ENCODE measurements at places on chromosomes 5 and 9.

GRCh38 chr5:141816598-141817399 lies 61.4 kb downstream of the PCDH1 start:
- DNase-seq = no peak

GRCh38 chr5:44046619-44047364 lies 342.4 kb downstream of the FGF10 start:
- no peak for DNase-seq

DNA sequence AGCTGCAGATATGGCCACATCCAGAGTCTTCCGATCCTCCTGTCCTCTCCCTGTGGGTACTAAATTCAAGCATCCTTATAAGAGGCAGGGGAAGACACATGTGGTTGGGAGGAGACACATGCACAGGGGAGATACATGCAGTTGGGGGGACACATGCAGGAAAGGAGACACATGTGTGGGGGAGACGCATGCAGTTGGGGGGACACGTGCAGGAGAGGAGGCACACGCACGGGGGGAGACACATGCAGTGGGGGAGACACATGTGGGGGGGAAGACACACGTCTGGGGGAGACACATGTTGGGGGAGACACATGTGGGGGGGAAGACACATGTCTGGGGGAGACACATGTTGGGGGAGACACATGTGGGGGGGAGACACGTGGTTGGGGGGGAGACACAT lies 21.2 kb upstream of the OLFM1 start:
- no peak for DNase-seq

DNA sequence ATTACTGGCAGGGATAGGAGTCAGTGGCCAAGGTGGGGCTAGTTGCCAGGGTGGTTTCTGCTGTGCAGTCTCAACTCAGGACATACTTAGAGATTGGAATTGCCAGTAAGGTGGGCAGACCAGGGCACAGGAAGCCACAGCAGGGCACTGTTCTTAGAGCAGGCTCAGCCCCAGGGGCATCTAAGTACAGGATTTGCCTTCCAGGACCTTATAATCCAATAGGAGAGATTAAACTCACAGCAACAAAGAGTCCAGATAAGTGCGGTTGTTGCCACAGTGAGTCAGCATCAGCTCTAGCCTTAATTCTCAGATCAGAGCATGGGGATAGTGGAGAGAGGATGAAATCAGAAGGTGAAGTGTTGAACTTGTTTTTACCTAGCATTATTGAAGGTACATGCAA lies 265.8 kb upstream of the TRPC7 start:
- no peak for DNase-seq

GRCh38 chr5:94890907-94891306 lies 272.4 kb downstream of the SLF1 start:
- no peak for DNase-seq

DNA sequence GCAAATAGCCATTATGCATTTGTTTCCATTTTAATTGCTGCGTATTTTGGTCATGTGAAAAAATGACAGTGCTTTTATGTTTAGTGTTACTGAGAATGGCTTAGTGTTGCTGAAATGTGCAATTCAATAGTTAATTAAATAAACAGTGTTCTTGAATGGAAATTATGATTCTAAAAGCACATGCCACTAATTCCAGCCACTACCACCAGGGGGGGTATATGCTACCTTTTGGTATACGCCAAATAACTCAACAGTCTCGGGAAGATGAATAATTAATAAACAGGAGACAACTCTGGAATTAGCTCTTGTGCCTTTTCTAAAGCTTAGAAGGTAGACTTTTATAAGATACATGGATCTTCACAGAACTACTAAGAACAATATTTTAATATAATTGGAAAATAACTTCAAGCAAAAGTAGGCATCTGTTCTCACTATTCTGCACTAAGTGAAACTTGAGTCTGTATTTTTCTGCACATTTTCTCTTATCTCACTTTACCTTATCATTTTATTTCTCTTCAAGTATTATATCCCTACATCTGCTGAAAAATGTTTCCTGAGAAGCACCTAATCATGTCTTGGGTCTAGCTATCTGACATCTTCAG lies 83.5 kb upstream of the MINAR2 start:
- peak; percentile 5 for DNase-seq

GRCh38 chr9:86093788-86094555 lies 5.4 kb downstream of the GOLM1 start:
- no peak for DNase-seq

DNA sequence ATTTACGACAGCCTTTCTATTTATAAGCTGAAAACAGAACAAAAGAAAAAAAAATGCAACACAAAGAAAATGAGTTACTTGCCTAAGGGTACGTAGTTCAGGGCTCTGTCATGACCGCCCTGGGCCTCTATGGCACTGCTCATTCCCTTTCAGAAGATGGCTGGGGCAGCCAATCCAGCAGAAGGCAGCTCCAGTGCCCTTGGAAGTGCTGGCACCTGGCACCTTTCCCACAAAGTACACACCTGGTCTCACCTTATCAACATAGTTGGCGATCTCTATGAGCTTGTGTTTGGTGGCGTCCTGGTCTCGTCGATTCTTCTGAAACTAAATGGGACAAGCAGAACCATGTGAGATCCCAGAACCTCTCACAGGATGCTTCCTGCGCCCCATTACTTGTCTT lies 53.2 kb downstream of the NIPAL4 start:
- no peak for DNase-seq

DNA sequence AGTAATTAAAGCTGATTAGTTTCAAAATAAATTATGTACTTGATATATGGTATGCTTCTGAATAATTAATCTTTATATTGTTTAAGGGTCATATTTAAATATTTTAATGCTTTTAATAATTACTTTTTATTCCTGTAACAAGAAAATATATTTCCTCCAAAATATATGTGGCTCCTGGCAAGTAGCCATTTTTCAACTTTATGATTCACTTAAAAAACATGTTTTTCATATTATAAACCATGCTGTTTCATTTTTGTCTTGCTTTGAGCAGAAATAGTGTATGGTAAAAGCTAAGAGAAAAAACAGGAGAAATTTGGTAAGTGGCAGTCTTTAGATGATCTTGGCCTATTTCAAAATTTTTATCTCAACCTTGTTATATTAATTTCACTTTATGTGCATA lies 14.6 kb downstream of the SPATA9 start:
- no peak for DNase-seq

DNA sequence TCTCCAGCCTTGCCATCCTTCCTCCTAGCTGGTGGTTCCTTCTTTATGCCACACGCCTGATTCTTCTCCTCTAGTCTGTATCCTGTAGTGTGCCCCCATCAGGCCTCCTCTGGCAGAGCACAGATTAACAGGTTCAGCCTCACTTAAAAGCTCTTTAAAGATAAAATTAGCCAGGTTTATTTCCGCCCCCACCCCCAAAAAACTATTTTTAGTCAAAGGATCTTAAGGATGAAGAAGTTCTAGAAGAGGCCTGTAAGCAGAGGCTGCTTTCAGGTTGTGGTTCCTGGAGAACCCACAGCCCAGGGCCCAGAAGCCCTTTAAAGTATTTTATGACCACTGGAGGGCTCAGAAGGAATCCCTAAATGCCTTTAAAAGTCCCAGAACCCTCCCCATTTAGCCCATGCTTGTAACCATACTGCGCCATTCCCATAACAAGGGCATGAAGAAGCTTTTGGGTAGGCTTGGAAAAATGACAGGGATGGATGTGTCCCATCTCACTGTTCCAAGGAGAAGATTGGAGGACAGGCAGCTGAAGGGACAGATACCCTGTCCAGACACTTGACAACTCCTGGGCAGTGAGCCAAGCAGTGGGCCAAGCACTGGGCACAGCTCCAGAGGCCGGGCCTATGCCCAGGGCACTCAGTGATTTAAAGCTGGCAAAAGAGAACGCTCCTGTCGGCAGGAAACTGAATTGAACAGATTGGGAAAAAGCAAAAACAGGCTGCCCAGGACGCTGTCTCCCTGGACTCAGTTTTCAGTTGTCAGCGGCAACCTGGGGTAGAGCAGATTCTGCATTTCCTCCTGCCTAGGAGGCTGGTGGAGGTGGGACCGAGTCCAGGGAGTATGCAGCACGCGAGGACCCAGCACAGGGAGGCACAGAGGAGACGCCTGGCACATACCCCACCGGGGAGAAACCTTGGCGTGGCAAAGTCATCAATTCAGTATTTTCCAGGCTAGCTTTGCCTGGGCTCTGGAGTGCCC lies 106.3 kb upstream of the SSBP2 start:
- no peak for DNase-seq

GRCh38 chr5:56432321-56432720 lies 199.2 kb upstream of the ANKRD55 start:
- DNase-seq = no peak

- no peak for DNase-seq
Observed at GRCh38 chr5:180689775-180690174, 40.4 kb upstream of the FLT4 start.

- DNase-seq = no peak
Observed at GRCh38 chr5:40841068-40841805, at the start of gene CARD6. TSS of gene CARD6 (plus strand) at chr5:40841367. CDS start at chr5:40841383, 16 bp downstream.

DNA sequence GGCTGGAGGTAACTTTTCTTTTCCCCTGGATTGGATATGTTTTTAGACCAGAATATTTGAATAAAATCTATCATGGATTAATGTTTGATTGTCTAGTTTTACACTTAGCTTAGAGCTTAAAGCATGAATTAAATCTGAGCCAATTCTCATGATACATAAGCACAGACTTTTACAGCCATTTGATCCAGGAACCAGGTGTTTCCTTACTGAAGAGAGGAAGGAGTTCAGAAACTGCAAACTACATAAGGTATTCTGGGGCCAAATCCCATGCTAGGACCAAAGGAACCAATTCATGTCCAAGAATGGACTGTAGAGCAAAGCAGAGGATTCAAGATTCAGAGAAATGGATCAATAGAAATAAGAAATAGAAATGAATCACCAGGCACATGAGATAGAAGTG lies 360.4 kb upstream of the ZNF608 start:
- DNase-seq = no peak

DNA sequence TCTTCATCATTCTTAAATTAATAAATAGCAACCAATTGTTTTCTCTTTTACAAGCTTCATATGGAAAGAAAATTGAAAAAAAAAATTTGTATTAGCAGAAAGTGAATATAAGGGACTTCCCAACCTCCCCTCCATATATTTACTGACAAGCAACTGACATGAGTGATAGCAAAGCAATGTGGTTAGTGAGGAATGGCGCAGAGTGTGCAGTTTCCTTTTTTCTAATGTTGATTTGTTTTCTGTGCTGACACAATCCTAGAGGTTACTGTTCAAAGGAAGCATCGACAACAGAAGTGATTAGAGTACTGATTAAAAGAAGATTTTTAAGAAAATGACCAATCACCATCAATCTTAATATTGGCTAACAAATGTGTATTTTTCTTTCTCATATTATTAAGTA lies 1.7 kb upstream of the PTGER4 start:
- DNase-seq = no peak

DNA sequence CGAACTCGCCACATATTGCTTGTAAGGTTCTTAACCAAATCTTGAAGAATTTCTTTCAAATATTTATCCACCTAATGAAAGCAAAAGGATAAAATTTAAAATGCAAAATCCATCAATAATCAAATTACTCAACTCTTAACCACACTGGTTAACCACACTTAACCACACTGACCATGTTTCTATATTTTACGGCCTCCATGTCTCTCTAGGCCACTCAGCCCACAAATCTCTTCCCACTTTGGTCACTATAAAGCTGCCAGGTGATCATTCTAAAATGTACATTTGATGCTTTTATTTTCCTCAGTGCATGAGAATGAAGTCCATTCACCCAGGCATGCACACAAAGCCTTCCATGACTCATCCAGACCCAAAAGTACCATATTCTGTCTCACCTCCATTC lies 56.4 kb upstream of the OR2K2 start:
- no peak for DNase-seq

DNA sequence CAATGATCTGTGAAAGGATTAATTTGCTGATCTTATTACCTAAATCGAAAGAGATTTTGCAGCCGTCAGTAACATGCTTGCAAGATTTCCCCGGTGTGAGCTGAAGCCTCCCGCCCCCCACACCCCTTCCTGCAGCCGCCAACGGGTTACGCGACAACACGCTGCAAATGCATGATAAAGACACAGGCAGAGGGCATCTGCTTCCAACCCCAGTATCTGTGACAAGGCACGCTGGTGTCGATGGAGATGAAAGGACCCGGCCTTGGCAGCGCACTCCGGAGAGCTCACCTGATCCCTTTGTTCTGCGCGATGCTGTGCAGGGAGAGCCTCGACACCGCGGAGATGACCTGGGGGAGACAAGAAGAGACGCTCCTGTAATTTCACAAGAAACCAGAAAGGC lies 122.9 kb upstream of the SARDH start:
- no peak for DNase-seq

DNA sequence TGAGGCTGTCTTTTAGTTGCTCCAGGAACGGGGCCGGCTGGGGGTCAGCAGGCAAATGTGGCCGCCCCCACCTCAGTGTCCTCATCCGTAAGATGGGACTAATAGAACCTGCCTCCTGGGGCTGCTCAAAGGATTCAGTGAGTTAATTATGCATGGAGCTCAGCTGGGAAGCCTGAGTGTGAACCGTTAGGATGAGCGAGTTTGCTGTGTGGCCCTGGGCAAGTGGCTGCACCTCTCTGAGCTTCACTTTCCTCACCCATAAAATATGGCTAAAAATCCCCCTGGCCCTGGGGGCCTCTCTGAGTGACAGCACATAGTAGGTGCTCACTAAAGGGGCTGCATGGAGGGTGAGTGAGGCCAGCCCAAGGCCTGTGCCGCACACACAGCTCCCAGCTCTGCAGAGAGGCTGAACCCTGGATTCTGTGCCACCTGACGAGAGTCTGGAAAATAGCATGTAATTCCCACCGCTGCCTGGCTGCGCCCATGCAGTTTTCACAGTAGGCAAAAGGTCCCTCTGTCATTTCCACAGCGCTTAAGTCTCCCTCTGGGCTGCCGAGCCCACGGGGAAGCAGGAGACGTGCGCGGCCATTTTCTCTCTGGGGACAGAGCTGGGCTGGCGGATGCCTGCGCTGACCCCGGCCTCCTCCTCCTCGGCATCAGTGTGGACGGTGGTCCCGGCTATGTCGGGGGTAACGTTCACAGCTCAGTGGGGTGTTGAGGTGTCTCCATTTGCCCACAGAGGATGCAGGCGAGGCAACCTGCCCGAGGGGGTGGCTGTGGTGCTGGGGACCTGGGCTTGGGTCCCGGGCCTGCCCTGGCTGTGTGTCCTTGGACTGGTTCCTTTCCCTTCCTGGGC lies 18.2 kb downstream of the ASS1 start:
- DNase-seq = no peak

GRCh38 chr9:34954225-34954624 lies 3.9 kb upstream of the PHF24 start:
- no peak for DNase-seq

GRCh38 chr5:154015071-154015693 lies 23.5 kb downstream of the FAM114A2 start:
- no peak for DNase-seq

All from stimulated activated CD8-positive, alpha-beta memory T cell treated with anti-CD3 and anti-CD28 coated beads, Interleukin-2, amount 100 ng/mL, for 1 hour (primary cell).